T-helper 1 cell treated with Interleukin-12 subunit alpha and Interleukin-12 subunit beta and Interleukin-4 antibody, amounts not matched to agents 30 ng/mL and 1 ng/mL, for 36 hours (primary cell): ENCODE measurements at places on chromosomes 6 and 20. TPM values are rescaled to one million over a fixed set of nuclear protein-coding genes. Genes with fewer than 3 reads are reported as not detected.

Gene CCN6
- total RNA-seq = not detected in 2 replicates

Gene PRRT1
- 0.32 and 0.63 TPM in 2 replicates for total RNA-seq

Gene MAP7
- total RNA-seq = 1.4 TPM in 2 replicates

Gene GSTA2
- total RNA-seq = not detected in 2 replicates

Gene ISM1
- total RNA-seq = 0.49 and 0.66 TPM in 2 replicates

Gene FAM209B
- 2.5 and 2.7 TPM in 2 replicates for total RNA-seq

Gene SLC4A11
- total RNA-seq = 1.6 and 1.9 TPM in 2 replicates

Gene NXT1
- 40.4 and 40.8 TPM in 2 replicates for total RNA-seq

Gene CFAP206
- total RNA-seq = not detected in 2 replicates

Gene ROS1
- not detected in 2 replicates for total RNA-seq

Gene C6orf118
- not detected in 2 replicates for total RNA-seq

Gene MYLK4
- 0.29 TPM in 2 replicates for total RNA-seq

Gene SRMS
- not detected in 2 replicates for total RNA-seq

Gene RCAN2
- 6.4 and 6.6 TPM in 2 replicates for total RNA-seq

Gene DEF6
- 220 and 225 TPM in 2 replicates for total RNA-seq

Gene DTNBP1
- 29.0 and 29.2 TPM in 2 replicates for total RNA-seq

Gene RHAG
- not detected in 2 replicates for total RNA-seq

Gene SIRT5
- total RNA-seq = 7.7 and 10.2 TPM in 2 replicates

Gene PTPRT
- total RNA-seq = not detected in 2 replicates

Gene LINC00237
- total RNA-seq = not detected in 2 replicates

Gene RAB32
- total RNA-seq = 0.90 and 1.4 TPM in 2 replicates

Gene MACROD2
- not detected in 2 replicates for total RNA-seq

Gene TMEM217
- total RNA-seq = 8.0 TPM in 2 replicates
